ENCODE measurements at places on chromosomes 5 and 9. TPM values are rescaled to one million over a fixed set of nuclear protein-coding genes. Genes with fewer than 3 reads are reported as not detected.

EPB41L4A gene
- polyA plus RNA-seq: 4.2 TPM

CDH9 gene
- polyA plus RNA-seq: not detected

IL13 gene
- polyA plus RNA-seq: 0.06 TPM

PCDHB7 gene
- not detected for polyA plus RNA-seq

IRX1 gene
- polyA plus RNA-seq: not detected

RNF14 gene
- 13.6 TPM for polyA plus RNA-seq

PIK3R1 gene
- 15.1 TPM for polyA plus RNA-seq

PCDHB5 gene
- 0.33 TPM for polyA plus RNA-seq

CARTPT gene
- not detected for polyA plus RNA-seq

P4HA2 gene
- polyA plus RNA-seq: 4.1 TPM

SPARC gene
- 195 TPM for polyA plus RNA-seq

GRHPR gene
- 53.5 TPM for polyA plus RNA-seq

NR4A3 gene
- 1.8 TPM for polyA plus RNA-seq

CCL28 gene
- polyA plus RNA-seq: 3.7 TPM

NEURL1B gene
- polyA plus RNA-seq: 1.0 TPM

F12 gene
- 1.3 TPM for polyA plus RNA-seq

PCDHGC4 gene
- not detected for polyA plus RNA-seq

CYSRT1 gene
- polyA plus RNA-seq: 0.64 TPM

TAS2R1 gene
- polyA plus RNA-seq: not detected

BBLN gene
- 152 TPM for polyA plus RNA-seq

MCCC2 gene
- polyA plus RNA-seq: 15.3 TPM

ARID3C gene
- polyA plus RNA-seq: not detected

LTC4S gene
- 14.9 TPM for polyA plus RNA-seq

LARP1 gene
- polyA plus RNA-seq: 32.2 TPM

TUBB4B gene
- polyA plus RNA-seq: 112 TPM

PPP3R2 gene
- polyA plus RNA-seq: not detected

GRIA1 gene
- polyA plus RNA-seq: 0.10 TPM

CNTNAP3B gene
- 2.3 TPM for polyA plus RNA-seq

ISL1 gene
- 0.04 TPM for polyA plus RNA-seq

SPATA31C1 gene
- not detected for polyA plus RNA-seq

PTGDS gene
- polyA plus RNA-seq: 703 TPM

SH3TC2 gene
- polyA plus RNA-seq: 0.38 TPM

ZDHHC11 gene
- 2.8 TPM for polyA plus RNA-seq

IFNA2 gene
- not detected for polyA plus RNA-seq

SHISAL2B gene
- not detected for polyA plus RNA-seq

C7 gene
- 53.2 TPM for polyA plus RNA-seq

SKIC3 gene
- 18.6 TPM for polyA plus RNA-seq

TJP2 gene
- 5.6 TPM for polyA plus RNA-seq

PLAC8L1 gene
- 0.41 TPM for polyA plus RNA-seq

WHRN gene
- 25.4 TPM for polyA plus RNA-seq

MRNIP gene
- polyA plus RNA-seq: 58.7 TPM

HACD4 gene
- 3.0 TPM for polyA plus RNA-seq

INSL4 gene
- not detected for polyA plus RNA-seq

MATR3 gene
- polyA plus RNA-seq: 114 TPM

TLN1 gene
- 79.9 TPM for polyA plus RNA-seq

Measured in spleen (tissue), 13 donors.